ENCODE measurements at places on chromosomes 11 and 22.

GRCh38 chr22:39348909-39349505 lies 784 bp upstream of the SYNGR1 start:
- no peak for DNase-seq

DNA sequence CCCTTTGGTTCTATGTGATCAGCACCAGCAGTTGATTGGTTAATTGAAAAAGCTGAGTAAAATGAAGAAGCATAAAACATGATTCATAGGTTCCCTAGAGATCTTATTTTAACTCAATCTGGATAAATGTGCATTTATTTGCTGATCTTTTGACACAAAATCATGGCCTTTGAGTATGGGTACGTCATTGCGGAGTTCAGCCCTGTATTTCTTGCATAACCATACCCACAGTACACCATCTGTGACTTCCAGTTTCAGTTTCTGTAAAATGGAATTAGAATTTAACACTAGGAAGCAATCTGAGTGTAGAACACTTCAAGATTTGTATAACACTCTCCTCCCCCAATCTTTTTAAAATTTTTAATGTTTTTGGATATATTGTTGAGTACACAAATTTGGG lies 358.2 kb downstream of the DDX10 start:
- no peak for DNase-seq

DNA sequence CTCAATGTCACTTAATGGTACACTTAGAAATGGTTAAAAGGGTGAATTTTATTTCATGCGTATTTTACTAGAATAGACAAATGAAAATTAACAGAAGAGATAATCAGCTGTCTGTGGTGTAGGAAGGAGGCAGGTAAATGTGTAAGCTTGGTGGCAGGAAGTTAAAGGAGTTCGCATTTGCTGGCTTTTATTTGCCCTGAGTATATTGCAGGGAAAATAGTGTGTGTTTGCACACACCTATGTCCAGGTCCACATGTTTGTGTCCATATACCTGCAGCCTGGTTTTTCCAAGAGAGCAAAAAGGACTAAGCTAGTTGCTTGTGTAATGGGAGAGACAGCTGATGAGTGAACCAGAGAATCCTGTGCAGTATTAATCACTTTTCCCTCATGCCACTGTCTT lies 16.0 kb downstream of the NTM start:
- DNase-seq: no peak

DNA sequence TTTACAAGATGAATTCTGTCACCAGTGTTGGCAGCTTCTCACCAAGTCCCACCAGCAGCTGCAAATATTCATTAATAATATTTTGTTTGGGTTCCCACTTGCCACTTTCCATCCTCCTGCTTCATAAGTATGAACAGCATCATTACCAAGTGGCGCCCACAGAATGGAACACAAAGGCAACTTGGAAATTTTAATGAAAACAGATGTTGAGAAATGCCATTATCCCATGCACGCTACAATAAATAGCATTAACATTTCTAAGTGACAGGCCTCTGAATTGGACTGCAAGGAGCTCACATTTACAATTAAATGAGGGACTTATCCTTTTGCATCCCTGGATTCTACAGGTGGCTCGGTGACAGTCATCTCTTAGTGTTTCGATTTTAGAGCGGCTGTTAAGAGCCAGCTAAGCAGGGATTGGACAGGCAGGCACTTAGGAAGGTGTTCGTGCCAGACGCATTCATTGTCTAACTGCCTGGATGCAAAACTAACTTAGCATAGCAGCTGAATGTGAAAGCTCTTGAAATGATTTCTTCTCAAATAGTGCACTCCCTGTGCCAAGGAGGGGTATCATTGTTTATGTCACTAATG lies 170.3 kb downstream of the KIRREL3 start:
- DNase-seq: no peak

- no peak for DNase-seq
These were observed 22.4 kb downstream of the SLC37A2 start for GRCh38 chr11:125085301-125086081.

DNA sequence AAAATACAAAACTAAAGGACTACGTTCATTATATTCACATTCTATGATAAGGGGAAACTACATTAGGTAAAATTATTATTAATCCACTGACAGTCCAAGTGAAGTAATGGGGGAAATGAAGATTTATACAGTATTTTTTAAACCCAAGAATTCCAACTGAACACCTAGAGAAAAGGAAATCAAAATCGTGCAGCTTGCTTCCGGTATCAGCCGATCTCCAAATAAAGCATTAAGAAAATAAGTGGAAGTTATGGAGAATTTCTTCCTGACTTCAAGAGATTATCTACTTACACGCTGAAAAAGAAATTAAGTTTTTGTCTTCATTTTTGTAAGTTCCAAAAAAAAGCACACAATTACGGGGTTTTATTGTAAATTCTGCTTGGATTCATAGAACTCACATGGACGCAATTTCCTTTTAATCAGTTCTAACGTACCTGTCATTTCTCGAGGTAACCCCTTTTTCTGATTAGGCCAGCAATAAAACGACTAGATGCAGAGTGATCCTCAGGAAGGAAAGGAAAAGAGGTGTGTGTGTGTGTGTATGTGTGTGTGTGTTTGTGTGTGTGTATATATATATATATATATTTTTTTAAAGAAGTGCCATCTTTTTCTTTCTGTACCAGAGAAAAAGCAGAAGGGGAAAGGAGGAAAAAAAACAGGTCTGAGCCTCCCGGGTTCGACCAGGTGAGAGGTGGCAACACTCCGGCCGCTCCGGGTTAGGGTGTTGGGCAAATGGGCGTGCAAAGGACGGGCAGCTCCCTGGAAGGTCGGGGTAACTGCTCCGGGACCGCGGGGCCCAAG lies 1.1 kb downstream of the ZBTB44 start:
- DNase-seq: no peak

- no peak for DNase-seq
These were observed 5.9 kb downstream of the SCGB1D1 start for GRCh38 chr11:62195945-62196344.

GRCh38 chr22:19419464-19420178 lies 11.9 kb downstream of the HIRA start:
- DNase-seq: peak; percentile 50

GRCh38 chr11:1890856-1891830 lies 552 bp downstream of the PRR33 start:
- DNase-seq: no peak

DNA sequence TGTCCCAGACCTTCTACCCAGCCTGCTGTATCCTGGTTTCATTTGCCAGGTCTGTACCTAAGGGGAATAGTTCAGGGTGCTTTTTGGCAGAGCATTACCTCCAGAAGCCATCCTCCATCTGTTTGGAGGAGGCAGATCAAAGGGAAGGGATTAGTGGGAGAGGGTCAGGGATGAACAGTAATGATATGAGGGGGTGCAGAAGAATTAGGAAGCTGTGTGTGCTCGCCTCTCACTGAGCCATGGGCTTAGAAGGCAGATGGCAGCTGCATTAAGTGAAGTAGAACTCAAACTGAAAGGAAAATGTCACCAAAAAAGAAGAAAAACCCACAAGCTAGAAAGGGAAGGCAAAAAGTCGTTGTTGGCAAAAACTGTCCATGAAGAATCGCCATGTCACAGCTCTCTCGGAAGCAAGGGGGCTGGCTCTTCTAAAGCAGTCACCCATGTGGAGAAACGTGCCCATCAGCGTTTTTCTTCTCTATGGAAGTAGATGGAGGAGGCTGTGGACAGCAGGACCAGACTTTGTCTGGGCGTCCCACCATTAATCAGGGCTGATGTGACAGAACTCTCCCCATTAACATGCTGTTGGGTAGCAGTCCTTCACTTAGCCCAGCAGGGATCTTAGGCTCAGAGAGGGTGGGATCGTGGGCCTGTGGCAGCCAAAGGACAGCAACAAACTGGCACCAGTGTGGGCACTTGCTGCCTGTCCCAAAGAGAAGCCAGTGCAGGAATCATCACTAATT lies 46.8 kb downstream of the CEP164 start:
- DNase-seq: no peak

DNA sequence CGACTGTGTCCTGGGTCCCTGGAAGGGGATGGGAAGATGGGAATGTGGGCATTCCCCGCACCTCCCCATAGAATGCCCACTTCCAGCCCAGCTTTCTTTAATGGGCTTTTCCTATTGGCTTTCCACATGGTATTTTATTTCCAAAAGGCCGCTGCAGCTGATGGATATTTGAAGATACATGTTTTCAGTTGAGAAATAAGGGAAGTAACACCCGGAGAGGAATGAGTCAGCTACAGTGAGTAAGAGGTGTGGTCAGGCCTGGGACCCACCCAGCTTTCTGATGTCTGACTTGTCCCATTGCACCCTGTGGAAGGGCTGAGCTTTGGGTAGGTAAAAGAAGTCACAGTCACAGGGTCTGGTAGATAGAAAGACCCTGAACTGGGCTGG lies 476.9 kb downstream of the MIAT start:
- no peak for DNase-seq

GRCh38 chr11:67400251-67400941 lies 1.3 kb downstream of the PPP1CA start:
- no peak for DNase-seq

DNA sequence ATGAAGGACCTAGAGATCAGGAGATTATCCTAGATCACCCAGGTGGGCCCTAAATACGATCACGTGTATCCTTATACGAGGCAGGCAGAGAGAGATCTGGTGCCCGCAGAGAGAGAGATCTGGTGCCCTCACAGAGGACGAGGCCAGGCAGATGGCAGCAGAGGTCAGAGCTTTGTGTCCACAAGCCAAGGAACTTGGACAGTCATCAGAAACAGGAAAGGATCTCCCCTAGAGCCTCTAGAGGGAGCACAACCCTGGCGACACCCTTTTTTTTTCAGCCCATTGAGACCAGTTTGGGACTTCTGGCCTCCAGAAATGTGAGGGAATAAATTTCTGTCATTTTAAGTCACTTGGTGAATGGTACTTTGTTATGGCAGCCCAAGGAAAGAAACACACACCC lies 25.5 kb upstream of the TIMP3 start:
- DNase-seq: no peak

DNA sequence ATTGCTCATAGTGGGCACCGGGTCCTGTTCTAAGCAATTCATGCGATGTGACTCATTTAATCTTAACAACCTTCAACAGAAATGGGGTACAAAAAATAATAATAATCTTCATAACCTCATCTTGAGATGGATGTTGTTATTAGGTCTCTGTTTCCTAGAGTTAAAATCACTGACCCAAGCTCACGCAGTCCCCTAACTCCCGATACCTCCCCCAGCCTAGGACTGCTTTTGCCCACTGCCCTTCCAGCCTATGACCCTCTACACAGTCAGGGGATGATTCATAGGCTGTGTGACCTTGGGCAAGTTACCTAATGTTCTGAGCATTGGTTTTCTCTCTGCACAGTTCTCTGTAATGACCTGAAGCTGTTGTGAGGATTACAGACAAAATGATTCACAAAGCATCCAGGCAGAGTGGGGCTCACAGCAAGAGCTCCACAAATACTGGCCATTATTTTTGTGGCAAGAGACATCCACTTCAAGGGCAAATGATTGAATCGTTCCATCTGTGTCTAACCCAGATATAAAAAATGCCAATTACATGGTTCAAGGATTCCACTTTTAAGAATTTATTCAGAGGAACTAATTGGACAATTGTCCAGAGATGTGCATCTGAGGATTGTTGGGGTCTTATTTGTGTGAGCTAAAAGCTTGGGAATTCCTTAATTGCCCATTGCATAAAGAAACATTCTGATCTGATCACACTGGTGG lies 20.0 kb downstream of the MTFP1 start:
- no peak for DNase-seq

GRCh38 chr22:21759093-21759492 lies 23.5 kb upstream of the YPEL1 start:
- DNase-seq: no peak

- DNase-seq: no peak
These were observed 16.9 kb upstream of the MUC5AC start for GRCh38 chr11:1140642-1141490.

GRCh38 chr11:96130061-96130620 lies 206.2 kb upstream of the MTMR2 start:
- DNase-seq: no peak

- DNase-seq: no peak
These were observed 38.8 kb upstream of the PHF21A start for GRCh38 chr11:46160100-46160499.

- no peak for DNase-seq
These were observed 26.1 kb upstream of the IGSF9B start for GRCh38 chr11:133982876-133983275.

GRCh38 chr11:12863605-12864121 lies 145.5 kb upstream of the RASSF10 start:
- DNase-seq: no peak

GRCh38 chr11:57834852-57835251 lies 73.2 kb downstream of the CTNND1 start:
- no peak for DNase-seq

DNA sequence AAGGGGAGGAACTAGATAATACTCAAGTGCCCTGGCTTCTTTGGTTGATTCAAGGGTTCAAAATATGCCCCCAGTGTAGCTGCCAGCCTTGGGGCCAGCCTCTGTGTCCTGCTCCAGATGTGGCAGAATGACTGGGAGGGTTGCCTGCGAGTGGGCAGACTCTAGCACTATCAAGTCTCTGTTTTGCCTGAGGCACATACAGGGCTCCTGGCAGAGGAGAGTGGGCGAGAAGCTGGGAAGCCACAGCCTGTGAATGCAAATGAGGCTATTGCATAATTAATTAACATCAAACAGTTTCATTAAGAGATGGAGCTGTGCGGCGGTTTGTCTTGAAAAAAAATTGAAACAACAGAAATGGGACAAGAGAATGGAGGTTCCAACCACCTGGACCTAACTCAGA lies 50.8 kb downstream of the BUD13 start:
- no peak for DNase-seq

- DNase-seq: no peak
These were observed 82.5 kb upstream of the PICALM start for GRCh38 chr11:86151174-86152005.

- peak; percentile 37 for DNase-seq
These were observed 759 bp downstream of the DESI1 start for GRCh38 chr22:41619979-41620588.

DNA sequence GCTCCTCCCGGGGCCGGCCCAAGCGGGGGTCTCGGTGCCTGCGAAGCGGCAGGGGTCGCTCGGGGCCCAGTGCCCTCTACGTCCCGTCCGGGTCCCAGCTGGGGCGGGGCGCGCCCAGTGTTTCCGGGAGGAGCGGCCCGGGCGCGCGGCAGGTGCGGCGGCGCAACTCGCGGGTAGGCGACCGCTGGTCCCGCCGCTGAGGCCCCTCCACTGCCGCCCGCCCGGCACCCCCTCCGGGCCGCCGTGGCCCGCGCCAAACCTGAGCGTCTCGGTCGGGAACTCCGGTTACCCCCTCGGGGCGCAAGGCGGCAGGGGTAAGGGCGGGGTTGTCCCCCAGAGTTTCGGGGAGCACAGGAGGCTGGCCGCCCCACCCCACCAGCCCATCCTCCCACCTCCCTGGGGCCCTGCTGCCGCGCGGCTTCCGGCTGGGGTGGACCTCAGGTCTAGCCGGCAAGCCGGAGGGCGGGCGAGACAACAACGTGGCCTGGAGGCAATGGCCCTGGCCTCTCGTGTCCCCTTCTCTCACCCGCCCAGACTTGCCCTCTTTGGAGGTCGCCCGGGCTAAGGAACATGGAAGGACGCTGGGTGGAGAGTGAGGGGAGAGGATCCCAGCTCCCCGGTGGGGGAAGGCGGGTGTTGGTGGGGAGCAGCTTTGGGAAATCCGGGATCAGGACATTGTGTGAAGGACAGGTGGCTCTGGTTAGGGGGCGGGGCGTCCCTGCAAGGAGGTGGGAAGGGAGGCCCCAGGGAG lies 398 bp upstream of the CRACR2B start:
- peak; percentile 55 for DNase-seq
